ENCODE measurements at places on chromosomes 12 and 14. TPM values are rescaled to one million over a fixed set of nuclear protein-coding genes. Genes with fewer than 3 reads are reported as not detected.

The COPZ1 gene
- total RNA-seq = 163 TPM

DNA sequence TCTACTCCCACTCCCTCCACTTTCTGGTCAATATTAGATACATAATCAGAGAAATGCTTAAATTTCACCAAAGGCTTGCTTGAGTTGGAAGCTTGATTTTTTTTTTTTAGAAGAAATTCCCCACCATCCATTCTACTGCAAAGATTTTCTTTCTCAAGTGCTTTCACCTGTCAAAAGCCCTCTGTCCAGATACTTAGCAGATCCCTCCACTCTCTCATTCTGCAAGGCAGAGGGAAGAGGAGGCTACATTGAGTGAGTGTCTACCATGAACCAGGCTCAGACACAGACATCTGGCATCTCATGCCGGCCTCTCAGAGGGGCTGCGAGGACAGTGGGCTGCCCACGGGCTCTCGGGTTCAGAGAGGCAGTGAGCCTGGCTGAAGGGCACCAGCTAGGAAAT is 127.6 kb upstream of the GSC start:
- no peak overlapping the region for H3K27ac ChIP-seq
- no peaks in the 10 kb centered on the region for H3K27me3 ChIP-seq
- H3K4me3 ChIP-seq = no peak overlapping the region

DNA sequence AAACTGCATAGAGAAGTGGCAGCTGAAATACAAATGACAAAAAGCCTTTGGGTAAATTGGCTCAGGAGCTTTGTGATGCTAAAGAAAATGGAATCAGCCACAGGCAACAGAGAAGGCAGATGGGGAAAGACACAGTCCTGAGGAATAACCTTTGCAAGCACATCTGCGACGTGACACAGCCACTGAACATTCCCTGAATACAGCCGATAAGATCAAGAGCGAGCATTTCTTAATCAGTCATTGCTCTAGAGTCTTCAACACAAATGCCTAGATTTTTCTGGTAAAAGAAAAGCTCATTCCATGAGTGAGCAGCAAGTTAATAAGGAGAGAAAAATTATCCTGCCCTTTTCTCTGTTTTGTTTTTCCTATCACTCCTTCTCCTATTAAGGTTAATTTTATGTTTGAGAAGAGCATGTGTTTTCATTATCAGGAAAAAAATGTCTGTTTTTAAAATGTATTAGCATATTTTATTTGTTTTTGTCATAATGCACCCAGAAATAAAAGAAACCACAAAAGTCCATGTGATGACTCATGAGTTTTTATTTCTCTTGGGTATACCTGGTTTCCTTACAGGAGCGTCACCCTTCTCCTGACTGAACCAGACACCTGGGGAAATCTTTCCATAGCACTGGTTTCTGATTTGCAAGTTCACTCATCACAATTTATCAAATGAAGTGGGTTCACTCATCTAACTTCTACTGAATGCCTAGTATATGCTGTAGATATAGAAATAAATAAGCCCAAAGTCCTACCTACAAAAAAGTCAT is 45.4 kb upstream of the PCED1B start:
- no peaks in the 10 kb centered on the region for H3K36me3 ChIP-seq
- no peak overlapping the region for H3K27ac ChIP-seq
- no peaks in the 10 kb centered on the region for H3K27me3 ChIP-seq
- no peak overlapping the region for H3K4me3 ChIP-seq

The PRPH gene
- 0.67 TPM for total RNA-seq

The AMDHD1 gene
- total RNA-seq = 0.51 TPM

GRCh38 chr12:113479590-113480335 is 8.1 kb upstream of the LHX5 start:
- peaks cover 46% of the 10 kb centered on the region for H3K27me3 ChIP-seq
- no peak overlapping the region for H3K27ac ChIP-seq
- H3K36me3 ChIP-seq = no peaks in the 10 kb centered on the region
- H3K4me1 ChIP-seq = no peaks in the 10 kb centered on the region
- peak; percentile 53 for DNase-seq
- no peak overlapping the region for H3K4me3 ChIP-seq

The CIDEB gene
- 9.6 TPM for total RNA-seq

GRCh38 chr12:31218203-31219025 is 107.5 kb downstream of the SINHCAF start:
- no peak overlapping the region for H3K4me3 ChIP-seq
- H3K36me3 ChIP-seq = no peaks in the 10 kb centered on the region
- no peaks in the 10 kb centered on the region for H3K4me1 ChIP-seq
- no peaks in the 10 kb centered on the region for H3K27me3 ChIP-seq

- peak overlapping the region; percentile 68 for H3K27ac ChIP-seq
- DNase-seq = peak; percentile 99
- H3K27me3 ChIP-seq = no peaks in the 10 kb centered on the region
- H3K36me3 ChIP-seq = no peaks in the 10 kb centered on the region
- H3K4me1 ChIP-seq = peaks cover 62% of the 10 kb centered on the region
- no peak overlapping the region for H3K4me3 ChIP-seq
Measured at GRCh38 chr12:122081697-122082221, 3.2 kb downstream of the MLXIP start.

GRCh38 chr14:33039311-33039710 is 100.6 kb downstream of the NPAS3 start:
- no peak overlapping the region for H3K27ac ChIP-seq
- H3K4me1 ChIP-seq = peaks cover 24% of the 10 kb centered on the region
- no peak overlapping the region for H3K4me3 ChIP-seq
- H3K36me3 ChIP-seq = no peaks in the 10 kb centered on the region
- DNase-seq = no peak

The SRRM4 gene
- total RNA-seq = 0.03 TPM

DNA sequence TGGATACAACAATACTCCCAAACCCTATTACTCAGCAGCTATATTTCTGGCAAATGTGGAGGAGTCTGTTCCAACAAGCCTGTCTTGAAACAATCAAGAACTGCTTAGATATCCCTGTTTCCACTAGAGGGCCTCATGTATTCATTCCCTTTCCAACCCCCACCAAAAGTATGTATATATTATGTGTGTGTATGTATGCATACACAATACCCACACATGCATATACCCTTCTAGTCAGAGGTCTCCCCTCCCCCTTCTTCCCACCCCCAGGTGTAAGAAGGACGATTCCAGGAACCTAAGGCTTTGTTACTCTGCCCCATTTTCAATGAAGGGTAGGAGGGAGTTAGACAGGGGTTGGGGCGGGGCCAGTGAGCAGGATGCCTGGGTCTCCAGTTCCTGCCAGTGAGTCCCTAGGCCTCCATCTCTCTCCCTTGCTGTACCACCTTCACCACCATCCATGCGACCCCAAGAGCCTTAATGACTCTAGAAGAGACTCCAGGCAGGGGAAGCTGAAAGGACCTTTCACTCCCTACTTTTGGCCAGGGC is at the start of gene DGKA:
Gene DGKA, plus strand, starts transcription at position 392 of the 546 bp plus-strand sequence. CDS start 5,342 bp downstream, outside the sequence.
- no peaks in the 10 kb centered on the region for H3K27me3 ChIP-seq
- DNase-seq = peak; percentile 39
- peaks cover 9% of the 10 kb centered on the region for H3K4me1 ChIP-seq
- H3K27ac ChIP-seq = peak within 1 kb of the TSS; percentile 70
- H3K4me3 ChIP-seq = peak within 1 kb of the TSS; percentile 49
- H3K36me3 ChIP-seq = no peaks in the 10 kb centered on the region

GRCh38 chr12:105256011-105256410 is 20.0 kb upstream of the APPL2 start:
- no peak overlapping the region for H3K4me3 ChIP-seq
- no peak overlapping the region for H3K27ac ChIP-seq
- no peak for DNase-seq
- H3K36me3 ChIP-seq = no peaks in the 10 kb centered on the region
- H3K27me3 ChIP-seq = no peaks in the 10 kb centered on the region
- H3K4me1 ChIP-seq = no peaks in the 10 kb centered on the region

GRCh38 chr12:55746913-55747231 is 4.0 kb downstream of the GDF11 start:
- H3K27ac ChIP-seq = no peak overlapping the region
- H3K36me3 ChIP-seq = peaks cover under 1% of the 10 kb centered on the region
- H3K4me3 ChIP-seq = no peak overlapping the region
- no peaks in the 10 kb centered on the region for H3K27me3 ChIP-seq

GRCh38 chr12:107311682-107312081 is 218.3 kb upstream of the CRY1 start:
- H3K27ac ChIP-seq = no peak overlapping the region
- H3K36me3 ChIP-seq = no peaks in the 10 kb centered on the region
- H3K4me3 ChIP-seq = no peak overlapping the region
- H3K4me1 ChIP-seq = peaks cover 3% of the 10 kb centered on the region

DNA sequence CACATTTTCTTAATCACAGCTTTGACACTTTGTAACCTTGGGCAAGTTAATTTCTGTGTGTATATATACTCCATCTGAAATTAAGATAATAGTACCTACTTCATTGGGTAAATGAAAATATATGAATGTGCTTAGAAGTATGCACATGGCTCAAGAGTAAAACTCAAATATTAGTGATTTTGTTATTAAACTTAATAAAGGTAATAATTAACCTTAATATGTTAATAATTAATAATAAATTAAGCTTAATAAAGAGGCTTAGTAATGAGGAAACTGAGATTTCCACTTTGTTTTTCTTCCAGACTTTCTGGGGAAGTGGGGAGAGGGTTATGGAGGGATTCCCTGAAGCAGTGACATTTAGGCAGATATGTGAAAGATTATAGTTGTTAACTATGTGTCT is 19.8 kb downstream of the USP15 start:
- no peak for DNase-seq
- H3K27ac ChIP-seq = no peak overlapping the region
- H3K4me1 ChIP-seq = peaks cover 2% of the 10 kb centered on the region
- no peaks in the 10 kb centered on the region for H3K27me3 ChIP-seq
- no peaks in the 10 kb centered on the region for H3K36me3 ChIP-seq

The GRIN2B gene
- 2.6 TPM for total RNA-seq

GRCh38 chr12:59698600-59698999 is 102.8 kb downstream of the SLC16A7 start:
- no peaks in the 10 kb centered on the region for H3K4me1 ChIP-seq
- no peak overlapping the region for H3K27ac ChIP-seq
- H3K4me3 ChIP-seq = no peak overlapping the region
- H3K27me3 ChIP-seq = no peaks in the 10 kb centered on the region
- DNase-seq = no peak
- no peaks in the 10 kb centered on the region for H3K36me3 ChIP-seq

The INHBC gene
- not detected for total RNA-seq

The C14orf132 gene
- total RNA-seq = 21.7 TPM

The CPNE6 gene
- total RNA-seq = not detected

GRCh38 chr12:111869671-111870070 is 27.6 kb downstream of the MAPKAPK5 start:
- H3K27me3 ChIP-seq = no peaks in the 10 kb centered on the region
- no peak overlapping the region for H3K4me3 ChIP-seq
- no peak for DNase-seq

DNA sequence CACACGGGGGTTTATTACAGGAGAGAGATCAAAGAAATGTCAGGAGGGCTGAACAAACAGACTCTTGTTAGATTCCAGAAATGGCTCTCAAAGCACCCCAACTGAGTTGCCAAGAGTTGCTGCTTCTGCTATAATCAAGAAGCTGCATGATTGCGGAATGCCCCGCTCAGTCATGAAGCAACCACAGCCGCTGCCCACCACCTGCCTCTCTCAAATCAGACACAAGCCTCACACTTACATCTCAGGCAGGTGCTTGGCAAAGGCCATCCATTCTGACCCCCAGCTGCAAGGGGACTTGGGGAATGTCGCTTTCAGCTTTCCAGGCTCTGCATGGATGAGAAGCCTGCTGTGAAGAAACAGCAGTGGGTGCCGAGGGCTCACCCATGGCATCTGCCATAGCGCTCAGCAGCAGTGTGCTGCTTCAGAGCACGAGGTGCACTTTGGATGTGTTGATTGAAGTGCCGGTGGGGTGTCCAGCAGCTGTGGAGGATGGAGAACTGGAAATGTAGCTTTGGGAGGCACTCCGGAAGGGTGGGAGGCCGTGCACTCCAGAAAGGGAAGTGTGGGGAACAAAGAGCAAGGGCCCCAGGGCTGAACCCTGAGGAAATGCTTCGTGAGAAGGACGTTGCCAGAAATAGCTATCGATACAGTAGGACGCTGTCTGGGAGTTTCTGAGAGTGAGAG is 37.7 kb downstream of the LRRC74A start:
- no peak overlapping the region for H3K27ac ChIP-seq
- no peak overlapping the region for H3K4me3 ChIP-seq
- peaks cover 7% of the 10 kb centered on the region for H3K4me1 ChIP-seq
- no peaks in the 10 kb centered on the region for H3K36me3 ChIP-seq
- DNase-seq = peak; percentile 65

- H3K36me3 ChIP-seq = no peaks in the 10 kb centered on the region
- no peak overlapping the region for H3K27ac ChIP-seq
- peak; percentile 66 for DNase-seq
- no peak overlapping the region for H3K4me3 ChIP-seq
- H3K27me3 ChIP-seq = no peaks in the 10 kb centered on the region
Measured at GRCh38 chr14:54299410-54300363, 97.1 kb upstream of the CDKN3 start.
